ENCODE measurements at places on chromosomes 13 and 19.

DNA sequence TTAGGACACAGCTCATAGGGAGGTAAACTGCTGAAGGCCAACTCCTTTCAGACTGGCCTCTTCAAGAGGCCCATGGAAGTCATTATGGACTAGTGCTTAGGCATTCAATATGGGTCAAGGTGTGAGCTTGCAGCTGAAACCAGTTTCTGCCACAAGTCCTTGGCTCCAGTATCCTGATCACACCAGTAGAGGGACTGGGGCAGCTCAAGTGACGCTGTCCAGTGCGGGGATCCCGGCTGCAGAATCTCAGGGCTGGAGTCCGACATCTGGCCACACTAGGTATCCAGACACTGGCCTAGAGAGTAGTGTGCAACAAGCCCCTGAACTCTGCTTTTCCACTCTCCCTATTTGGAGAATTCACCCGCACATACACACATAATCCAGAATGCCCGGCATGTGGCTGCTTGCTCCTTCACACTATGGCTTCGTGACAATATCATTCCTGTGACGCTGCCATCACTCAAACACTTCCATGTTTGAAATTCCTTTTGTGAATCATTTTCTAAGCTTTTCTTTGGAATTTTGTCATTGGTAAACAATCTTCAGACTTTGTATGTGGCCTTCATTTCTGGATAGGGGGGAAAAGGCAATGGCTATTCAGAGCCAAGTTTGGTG is 425.1 kb downstream of the EFNB2 start:
- DNase-seq = no peak

DNA sequence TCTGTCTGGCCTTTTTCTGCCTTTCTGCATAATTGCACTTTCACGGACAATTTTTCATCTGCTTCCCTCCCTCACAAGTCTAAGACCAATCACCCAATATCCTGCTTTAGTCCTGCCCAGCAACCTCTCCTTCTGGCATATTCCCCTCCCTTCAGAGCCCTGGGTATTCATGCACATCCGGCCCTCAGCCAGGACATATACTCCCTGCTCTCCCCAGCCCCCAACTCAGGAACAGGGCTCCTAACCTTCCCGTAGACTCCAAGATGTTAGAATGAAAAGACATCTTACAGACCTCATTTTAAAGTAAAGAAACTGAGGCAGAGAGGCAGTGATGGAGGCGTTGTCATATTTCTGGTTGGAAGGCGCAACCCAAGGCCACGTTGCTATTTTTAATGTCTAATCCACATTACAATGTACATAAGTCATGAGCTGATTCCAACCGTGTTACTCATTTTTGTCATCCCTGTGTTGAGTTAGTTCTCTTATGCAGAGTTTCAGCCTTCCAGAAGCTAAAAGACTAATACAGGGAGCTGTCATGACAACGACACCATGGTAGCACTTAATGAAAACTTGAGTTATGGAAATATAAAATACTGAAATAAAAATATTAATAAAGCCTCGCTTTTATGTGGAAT is 209.2 kb downstream of the TSHZ3 start:
- DNase-seq = no peak

DNA sequence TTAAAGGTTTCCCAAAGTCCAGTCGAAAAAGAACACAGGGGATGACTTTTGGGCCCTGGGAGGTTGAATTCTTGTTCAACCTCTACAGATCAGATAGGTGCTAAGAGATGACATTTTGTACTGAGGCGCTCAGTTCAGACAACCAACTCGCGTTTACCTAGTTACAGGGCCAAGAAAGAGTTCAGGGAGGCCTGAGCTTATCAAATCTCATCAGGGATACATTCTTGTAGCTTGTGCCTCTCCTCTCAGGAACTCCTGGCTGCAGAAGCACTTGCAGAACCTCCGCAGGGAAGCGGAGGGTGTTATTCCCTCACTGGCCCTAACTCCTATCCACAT is 825 bp downstream of the ZNF776 start:
- no peak for DNase-seq

DNA sequence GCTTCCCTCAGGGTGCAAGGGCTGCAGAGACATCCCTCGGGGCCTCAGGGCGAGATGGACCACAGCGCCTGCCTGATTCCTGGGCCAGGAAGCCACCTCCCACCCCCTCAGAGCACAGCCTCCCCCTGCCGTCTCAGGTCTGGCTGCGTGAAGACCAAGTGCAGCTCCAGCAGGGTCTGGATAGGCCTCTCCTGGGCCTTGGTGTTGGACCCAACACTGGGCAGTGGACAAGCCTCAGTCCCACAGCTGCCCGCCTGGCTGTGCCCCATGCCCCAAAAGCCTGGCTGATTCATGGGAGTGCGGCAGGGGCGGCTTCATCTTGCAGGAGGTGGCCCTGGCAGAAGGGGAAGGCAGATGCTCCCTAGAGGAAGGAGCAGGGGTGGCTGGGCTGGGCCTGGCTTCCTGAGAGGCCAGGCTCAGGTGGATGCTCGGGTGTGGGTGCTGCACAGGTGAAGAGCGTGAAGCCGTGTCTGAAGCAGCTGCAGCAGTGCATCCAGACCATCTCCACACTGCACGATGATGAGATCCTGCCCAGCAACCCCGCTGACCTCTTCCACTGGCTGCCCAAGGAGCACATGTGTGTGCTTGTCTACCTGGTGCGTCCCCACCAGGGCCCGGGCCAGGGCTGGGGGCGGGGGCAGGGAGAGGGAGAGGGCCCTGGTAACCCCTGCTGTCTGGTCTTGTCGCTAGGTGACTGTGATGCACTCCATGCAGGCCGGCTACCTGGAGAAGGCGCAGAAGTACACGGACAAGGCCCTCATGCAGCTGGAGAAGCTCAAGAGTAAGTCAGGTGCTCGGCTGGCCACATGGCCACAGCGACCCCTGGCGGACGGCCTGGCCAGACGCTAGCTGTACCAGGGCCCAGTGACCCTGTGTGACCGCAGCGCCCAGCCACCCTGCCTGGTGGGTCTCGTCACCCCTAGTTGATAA is 21.7 kb downstream of the MAU2 start:
- DNase-seq = no peak

- DNase-seq = no peak
Measured at GRCh38 chr19:41352609-41353465, 885 bp downstream of the TGFB1 start.

DNA sequence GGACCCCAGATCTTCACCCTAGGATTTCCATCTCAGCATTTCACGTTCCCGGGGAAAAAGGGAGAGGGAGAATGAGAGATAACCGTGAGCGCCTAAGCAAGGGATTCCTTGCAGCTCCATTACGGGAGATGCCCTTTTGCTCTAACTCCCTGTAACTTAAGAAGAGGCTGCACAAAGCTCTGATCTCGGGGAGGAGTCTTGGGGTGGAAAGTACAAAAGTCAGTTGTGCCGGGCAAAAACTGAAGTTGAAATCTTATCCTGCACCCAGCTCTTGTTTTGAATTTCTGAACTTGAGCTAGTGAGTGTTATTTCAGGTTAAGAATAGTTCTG is 256.4 kb upstream of the SOX21 start:
- DNase-seq = no peak

DNA sequence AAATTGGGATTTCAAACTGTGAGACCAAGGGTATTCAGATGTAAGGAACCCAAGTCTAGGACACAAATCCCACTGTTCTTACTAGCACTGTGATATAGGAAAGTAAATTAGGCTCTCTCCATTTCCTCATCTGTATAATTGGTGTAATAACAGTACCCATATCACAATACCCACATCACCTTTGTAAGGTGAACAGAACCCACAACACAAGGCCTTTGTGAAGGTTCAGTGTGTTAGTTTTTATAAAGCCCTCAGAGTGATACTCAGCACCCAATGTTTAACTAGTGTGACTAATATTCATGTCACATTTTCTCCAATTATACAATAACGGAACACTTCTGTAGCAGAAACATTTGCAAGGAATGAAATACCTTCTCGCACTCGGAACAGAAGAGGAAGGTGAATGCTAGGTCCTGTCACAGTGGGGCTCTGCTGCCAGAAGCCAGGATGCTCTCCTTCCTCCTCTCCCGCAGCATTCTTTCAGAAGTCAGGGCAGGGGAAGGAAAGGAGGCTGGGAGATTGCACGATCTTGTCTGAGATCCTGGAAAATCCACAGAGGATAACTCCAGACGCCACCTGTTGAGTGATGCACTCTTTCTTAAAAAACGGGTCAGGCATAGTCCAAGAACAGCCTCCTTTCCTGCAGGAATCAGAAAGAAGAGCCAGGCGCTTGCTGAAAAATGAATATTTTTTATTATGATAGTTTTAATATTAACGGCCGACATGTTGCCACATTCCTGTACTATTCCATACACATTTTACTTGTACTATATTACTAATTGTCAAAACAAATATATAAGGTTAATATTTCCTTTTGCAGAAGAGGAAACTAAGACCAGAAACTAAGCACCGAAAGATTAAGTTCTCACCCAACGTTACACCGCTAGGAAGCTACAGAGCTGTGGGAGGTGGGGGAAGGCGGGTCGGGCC is 762 bp downstream of the ZNF45 start:
- DNase-seq = no peak

DNA sequence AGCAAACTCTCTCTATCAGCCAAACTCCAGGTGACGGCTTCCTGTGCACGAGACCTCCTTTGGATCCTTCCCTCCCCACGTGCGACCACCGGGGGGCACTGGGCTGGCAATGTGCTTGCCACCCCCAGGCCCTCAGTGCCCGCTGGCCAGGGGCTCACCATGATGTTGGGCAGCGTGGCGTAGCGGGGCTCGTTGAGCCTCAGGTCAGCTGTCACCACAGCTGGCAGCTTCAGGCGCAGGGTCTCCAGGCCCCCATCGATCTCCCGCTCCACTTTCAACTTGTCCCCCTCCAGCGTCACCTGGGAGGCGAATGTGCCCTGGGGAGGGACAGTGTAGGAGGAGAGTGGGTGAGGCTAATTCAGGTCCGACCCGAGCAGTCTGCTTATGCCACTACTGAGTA is 4.8 kb upstream of the VSIG10L start:
- no peak for DNase-seq

- no peak for DNase-seq
Measured at GRCh38 chr13:60384911-60385310, 12.1 kb upstream of the TDRD3 start.

- no peak for DNase-seq
Measured at GRCh38 chr13:79451500-79451962, 29.4 kb upstream of the NDFIP2 start.

- no peak for DNase-seq
Measured at GRCh38 chr13:98241976-98242375, 64.9 kb upstream of the RNF113B start.

DNA sequence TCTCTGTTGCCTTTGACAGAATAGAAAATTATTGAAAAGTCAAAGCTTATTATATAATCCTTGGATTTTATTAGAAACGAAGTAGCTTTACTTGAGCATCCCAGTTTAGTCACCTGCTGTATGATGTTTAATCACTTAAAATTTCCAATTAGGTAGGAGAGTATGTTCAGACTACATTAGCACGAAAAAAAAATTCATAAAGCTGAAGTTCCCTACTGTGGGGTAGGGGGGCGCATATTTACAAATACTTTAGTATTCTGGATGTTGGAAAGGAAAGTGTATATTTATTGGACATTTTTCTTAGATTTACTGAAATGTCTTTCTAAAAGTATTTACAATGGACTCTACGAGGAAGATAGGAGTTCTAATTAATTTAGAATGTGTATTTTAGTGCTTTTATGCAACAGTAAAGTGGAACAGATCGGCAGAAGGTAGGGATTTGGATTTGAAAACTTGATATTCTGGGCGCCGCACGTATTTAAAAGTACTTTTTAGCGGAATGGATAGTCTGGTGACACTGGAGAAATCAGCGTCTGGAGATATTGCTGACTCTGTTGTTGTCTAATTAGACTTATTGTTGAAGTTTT is 1.9 kb downstream of the CDK8 start:
- DNase-seq = no peak

GRCh38 chr13:46675016-46675415 is 121.9 kb downstream of the ESD start:
- peak; percentile 52 for DNase-seq

GRCh38 chr13:27261396-27261795 is 9.2 kb upstream of the RASL11A start:
- no peak for DNase-seq

DNA sequence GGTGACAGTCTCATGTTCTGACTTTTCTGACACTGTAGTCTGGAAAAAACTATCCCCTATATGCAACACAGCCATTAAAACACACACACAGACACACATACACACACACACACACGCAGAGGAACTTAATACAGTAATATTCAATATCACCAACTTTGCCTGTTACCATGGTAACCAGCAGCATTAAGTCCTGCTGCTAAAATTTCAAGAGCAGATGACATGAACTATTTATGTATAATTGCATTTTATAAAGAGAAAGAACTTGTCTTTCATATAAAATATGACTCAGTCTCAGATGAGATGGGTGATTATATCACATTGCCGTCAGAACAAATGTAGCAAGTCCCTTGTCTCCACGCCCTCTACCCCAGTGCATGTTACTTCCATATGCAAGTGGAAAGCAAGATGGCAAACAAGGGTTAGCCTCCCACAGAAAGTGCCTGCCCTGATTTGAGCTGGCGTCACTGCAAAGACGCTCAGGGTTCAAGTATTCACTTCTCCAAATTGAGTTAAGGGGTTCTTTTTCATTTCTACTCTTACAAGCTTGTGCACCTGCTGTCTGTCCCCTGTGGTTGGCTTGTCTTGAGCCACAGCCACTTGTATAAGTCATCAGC is 576.8 kb downstream of the UQCRFS1 start:
- DNase-seq = no peak

GRCh38 chr13:40179445-40180281 is 486.8 kb downstream of the FOXO1 start:
- no peak for DNase-seq

DNA sequence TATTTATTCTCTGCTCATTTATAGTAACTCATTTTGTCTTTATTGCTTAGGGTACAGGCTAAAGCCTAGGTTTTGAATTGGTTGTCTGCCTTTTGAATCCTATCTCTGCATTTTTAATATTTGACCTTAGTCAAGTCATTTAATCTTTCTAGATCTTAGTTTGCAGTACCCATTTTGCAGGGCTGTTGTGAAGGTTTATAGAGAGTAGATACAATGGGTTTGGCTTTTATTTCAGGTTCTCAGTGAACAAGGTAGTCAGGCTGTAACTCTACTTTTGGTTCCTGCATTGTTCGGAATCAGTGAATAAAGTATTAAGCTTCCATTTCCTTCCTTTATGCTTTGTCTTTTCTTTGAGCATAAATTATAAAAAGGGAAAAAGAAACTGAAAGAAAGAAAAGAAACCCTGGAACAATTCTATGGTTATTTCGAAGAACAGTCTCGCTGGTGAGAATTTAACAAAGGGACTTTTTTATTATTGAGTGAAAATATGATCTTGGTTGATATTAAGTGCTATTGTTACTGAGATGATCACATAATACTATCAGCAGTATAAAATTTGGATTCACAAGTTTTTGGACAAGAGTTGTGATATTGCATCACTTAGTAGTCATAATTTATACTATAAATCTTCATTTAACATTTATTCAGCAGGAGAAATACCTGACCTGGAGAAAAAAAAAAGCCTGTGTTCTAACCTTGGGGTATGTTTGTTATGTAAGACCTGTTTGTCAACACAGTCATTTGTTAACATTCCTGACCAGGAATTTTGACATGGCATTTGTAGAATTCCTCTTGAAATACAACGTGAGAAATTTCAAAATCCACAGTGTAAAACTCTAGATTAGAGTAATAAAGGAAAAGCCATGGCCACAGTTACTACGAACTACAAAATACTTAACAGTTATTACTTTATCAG is 91.3 kb downstream of the ZMYM2 start:
- no peak for DNase-seq

- no peak for DNase-seq
Measured at GRCh38 chr13:101893021-101893420, 440.5 kb downstream of the ITGBL1 start.
